Smooth muscle cell of the brain vasculature (primary cell): ENCODE measurements at places on chromosomes 2 and 18.

DNA sequence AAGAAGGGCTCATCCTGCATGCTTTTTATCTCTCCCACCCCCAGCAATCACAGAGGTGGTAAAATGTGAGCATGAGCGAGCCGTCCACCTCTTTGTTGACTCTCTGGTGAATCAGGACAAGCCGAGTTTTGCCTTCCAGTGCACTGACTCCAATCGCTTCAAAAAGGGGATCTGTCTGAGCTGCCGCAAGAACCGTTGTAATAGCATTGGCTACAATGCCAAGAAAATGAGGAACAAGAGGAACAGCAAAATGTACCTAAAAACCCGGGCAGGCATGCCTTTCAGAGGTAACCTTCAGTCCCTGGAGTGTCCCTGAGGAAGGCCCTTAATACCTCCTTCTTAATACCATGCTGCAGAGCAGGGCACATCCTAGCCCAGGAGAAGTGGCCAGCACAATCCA is 19.5 kb downstream of the LIPG start:
- no peak for DNase-seq

DNA sequence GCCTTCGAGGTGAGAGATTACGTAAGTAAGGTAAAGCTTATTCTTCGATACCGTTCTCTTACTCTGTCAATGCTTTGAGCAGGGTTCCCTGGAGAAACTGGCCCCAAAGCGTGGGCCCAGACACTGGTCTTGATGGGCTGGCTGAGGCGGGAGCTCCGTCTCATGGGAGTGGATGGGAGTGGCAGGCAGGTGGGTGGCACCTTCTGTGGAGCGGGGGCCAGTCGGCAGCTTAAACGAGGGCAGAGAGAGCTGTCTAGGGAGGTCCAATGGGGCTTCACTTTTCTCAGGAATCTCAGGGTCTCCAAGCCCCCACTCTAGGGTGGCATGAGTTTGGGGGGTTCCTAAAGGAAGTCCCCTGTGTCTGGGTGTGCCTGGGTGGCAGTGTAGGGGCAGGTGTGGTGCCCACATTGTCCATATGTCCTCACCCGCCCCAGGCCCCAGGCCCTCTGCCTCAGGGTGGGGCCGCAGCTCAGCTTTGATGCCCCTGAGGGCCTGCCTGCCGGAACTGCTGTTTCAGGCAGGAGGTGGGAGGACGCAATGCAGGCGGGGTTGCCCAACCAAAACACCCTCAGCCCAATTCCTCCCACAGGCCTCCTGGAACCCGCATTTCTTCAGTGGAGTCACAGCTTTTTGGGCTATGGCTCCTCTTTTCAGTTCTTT is 32.5 kb upstream of the FOSL2 start:
- DNase-seq, result no peak

DNA sequence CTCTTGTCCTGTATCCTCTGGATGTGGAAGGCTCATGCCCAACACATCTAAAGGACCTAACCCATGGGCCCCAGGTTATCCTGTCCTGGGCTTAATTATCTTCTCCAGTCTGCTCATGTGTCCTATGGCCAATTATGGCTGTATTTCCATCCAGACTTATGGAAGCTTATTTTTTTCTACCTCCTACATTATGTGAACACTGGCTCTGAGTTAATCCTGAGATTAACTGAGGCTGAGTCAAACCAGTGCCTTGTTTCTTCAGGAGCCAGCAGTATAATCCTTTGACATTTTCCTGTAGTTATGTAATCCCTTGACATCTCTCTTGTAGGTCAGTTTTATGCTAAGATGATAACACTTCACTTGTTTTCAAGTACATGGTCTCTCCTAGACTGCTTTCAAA is 213.6 kb downstream of the PMAIP1 start:
- no peak for DNase-seq

- no peak for DNase-seq
Measured at GRCh38 chr18:13442451-13442850, 223.9 kb downstream of the LDLRAD4 start.

GRCh38 chr2:119659601-119660342 is 19.2 kb upstream of the TMEM177 start:
- no peak for DNase-seq

DNA sequence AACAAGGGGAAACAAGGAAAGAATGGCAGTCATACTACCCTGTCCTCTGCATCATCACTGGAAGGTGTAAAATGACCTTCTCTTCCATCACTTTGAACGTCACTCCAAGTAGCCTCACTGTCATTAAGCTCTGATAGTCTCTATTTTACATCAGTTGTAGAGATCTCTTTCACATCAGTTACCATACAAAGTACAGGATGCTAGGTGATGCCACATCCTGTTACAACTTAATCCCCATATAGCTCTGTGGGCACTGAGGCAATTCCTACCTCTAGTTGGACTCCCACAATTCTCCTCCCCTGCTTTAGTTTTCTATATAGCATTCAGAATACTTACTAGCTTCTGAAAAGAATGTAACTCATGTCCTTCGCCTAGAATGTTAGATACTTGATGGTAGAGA is 55.1 kb upstream of the TTC27 start:
- DNase-seq, result no peak

DNA sequence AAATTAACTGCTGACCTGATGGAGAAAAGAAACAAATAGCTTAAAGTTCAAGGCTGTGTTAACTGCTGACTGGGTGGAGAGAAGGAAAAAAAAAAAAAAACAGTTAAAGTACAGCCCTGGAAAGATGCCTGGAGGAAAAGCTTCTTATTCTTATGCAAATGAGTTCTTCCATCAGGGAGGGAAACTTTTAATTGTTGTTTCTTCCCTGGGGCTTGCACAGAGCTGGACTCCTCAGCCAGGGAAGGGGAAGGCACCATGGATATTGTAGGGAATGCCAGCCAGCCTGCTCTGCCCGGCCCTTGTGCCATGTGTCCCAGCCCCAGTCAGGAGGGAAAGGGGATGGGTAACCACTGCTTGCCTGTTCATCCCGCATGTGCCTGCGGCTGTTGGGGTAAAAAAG is 833.1 kb upstream of the CRIM1 start:
- DNase-seq, result no peak

- DNase-seq, result no peak
Measured at GRCh38 chr2:28233164-28233676, 159.4 kb upstream of the FOSL2 start.

DNA sequence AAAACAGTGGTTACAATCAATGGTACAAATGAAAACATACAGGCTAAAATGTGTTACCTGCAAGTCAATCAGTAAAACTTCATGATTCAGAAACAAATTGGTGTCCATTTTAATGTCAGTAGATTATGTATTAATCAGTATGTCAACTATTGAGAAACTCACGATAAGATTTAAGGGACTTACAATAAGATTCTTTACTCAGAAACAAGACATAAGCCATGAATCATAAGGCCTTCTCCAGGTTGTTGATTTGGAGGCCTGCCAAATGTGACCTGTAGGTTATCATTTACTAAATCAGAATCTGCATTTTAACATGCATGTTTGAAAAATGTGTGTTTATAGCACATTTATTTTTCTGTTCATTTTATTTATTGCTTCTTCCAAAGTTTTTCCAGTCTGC is 623.1 kb downstream of the CCDC85A start:
- DNase-seq, result no peak

DNA sequence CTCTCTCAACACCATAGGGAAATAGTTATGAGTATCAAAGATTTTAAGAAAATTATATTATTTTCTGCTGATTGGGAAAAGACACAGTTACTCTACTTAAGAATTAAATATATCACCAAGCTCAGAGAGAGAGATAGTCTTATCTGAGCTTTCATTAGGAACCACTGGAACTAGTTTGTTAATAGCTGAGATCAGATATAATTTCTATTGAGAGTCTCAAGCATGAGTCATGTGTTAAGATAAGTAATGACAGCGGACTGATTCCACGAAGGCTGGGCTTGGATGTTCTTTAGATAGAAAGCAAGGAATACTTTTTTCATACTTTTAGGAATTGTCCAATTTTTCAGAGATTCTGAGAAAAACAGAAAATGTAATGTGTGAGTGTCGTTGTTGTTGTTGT is 44.4 kb upstream of the RBM44 start:
- DNase-seq, result no peak

GRCh38 chr2:62471816-62472215 is 34.2 kb downstream of the TMEM17 start:
- DNase-seq, result no peak

DNA sequence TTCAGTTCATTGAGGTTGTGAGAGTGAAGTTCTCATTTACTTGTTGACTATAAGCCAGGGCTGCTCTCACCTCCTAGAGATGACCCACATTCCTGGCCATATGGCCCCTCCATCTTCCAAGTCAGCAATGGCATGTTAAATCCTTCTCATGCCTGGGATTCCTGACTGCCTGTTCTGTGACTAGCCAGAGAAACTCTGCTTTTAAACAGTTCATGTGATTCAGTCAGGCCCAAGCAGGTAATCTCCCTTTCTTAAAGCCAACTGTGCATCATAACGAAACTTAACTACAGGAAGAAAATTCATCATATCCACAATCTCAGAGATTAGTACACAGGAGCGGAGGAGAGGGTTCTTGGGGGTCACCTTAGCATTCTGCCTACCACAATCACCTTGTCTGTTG is 11.5 kb downstream of the DPP4 start:
- no peak for DNase-seq

- no peak for DNase-seq
Measured at GRCh38 chr18:31232013-31232412, 69.4 kb upstream of the DSC1 start.

GRCh38 chr2:74448771-74449170 is 6.1 kb upstream of the INO80B start:
- no peak for DNase-seq

DNA sequence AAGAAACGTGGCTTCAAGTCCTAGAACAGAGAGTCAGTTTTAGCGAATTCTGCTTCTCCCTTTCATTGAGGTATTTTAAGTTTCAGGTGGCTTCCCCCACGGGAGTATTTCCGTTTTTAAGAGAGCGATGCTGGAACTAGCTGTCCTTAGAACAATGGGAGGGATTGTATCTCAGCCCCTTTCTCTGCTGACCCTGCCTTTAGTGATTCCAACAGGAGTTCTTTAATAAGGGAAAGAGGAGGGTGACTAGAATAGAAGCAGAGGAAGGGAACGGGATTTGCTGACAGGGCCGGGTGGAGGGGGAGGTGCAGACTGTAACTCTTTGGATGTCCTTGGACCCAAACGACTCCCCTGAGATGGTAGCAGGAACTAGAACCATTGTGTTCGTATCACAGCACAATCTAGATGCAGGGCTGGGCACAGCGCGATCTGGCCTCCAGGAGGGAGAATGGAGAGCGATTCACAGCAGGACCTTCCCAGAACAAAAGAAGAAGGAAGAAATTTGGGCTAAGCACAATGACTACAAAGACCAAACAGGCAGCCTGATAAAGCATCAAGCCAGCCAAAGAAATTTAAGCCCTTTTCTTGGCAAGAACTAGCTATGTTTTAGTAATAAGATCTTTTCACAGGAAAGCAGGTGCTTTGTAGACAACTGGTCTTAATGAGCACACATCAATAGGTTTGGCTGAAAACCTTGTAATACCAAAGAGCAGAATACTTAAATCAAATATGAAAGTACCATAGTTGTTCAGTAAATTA is 15.8 kb upstream of the RTTN start:
- no peak for DNase-seq

DNA sequence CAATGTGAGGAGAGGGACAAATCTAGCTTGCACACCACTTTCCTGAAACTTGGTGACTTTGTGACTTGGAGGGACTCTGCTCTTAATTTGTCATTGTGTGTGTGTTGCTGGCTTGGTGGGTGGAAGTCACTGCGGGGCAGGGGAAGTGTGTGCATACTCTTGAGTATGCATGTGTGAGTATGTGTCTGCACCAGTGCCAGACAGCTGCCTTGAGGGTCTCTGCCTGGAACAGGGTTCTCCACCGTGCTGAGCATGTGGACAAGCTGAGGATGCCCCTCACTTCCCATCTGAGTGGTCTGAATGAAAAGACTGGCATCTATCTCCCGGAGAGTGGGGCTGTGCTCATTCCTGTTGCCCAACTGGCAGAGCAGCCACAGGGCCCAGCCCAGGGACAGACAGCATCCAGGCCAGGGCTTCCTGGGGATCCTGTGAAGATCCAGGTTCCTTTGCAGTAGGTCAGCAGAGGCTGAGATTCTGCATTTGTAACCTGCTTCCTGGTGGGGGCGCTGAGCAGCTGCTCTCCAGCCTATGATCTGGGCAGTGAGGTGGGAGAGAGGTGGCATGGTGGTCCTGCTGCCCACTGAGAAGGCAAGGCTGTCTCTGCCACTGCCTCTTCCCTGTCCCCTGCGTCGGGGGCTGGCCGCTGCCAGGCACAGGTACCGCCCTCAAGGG is 138.9 kb upstream of the HAAO start:
- DNase-seq, result no peak

GRCh38 chr2:89763254-89763580 is 1071.7 kb downstream of the RPIA start:
- DNase-seq, result no peak

DNA sequence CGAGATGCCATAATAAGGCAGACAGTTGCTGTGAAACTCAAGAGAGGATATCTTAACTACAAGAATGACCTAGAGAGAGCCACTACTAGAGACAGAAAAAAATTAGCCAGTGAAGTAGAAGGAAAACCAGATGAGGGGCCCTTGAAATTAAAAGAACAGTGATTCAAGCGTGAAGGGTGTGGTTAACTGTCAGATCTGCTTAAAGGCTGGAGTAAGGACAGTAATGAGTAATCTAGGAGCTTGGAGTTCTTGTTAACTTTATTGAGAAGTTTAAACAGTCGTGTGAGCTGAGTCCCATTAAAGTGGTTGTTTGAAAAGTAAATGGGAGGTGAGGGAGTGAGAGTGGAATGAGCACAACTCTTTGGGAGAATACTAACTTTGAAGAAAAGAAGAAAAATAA is 21.3 kb downstream of the PIGN start:
- no peak for DNase-seq

GRCh38 chr2:174011796-174012195 is 46.6 kb upstream of the SP3 start:
- no peak for DNase-seq

- no peak for DNase-seq
Measured at GRCh38 chr18:59055345-59056032, 84.2 kb upstream of the SEC11C start.

DNA sequence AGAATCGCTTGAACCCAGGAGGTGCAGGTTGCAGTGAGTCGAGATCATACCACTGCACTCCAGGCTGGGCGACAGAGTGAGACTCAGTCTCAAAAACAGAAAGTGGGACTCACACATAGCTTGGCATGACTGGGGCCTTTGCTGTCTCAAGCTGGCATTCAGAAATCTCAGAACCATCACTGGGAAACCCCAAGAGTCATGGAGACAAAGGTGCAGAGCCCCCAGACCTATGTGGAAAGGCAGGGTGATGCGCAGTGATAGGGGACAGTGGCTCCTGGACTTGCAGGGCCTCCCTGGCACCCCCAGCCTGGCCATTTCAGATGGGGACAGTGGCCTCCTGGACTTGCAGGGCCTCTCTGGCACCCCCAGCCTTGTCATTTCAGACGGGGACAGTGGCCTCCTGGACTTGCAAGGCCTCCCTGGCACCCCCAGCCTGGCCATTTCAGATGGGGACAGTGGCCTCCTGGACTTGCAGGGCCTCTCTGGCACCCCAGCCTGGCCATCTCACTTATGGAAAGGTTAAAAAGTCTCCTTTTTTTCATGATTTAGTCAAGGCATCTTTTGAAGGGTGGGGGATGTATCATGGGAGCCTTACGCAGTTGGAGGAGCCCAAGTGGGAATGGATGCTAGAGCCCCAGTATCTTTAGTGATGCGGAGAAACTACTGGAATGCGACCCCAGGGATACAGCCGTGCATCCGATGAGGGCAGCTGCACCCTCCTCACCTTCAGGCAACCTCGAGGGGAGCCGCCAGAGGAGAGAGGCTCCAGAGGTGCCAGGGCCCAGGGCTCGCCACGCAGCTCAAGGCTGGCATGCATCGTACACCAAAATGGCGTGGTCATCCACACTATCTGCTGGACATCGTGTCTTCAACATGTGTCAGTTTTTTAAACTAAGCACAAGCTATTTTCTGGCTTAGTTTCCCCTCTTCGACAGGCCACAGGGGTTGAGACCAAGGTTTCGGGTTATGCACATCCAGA is 30.5 kb downstream of the ZNF516 start:
- DNase-seq, result no peak
